ENCODE measurements at places on chromosomes 5 and 9.

GRCh38 chr5:4204276-4205141 lies 608.9 kb downstream of the IRX1 start:
- DNase-seq: no peak

- DNase-seq: no peak
Observed at GRCh38 chr5:142817949-142818431, 47.8 kb downstream of the ARHGAP26 start.

- DNase-seq: no peak
Observed at GRCh38 chr9:82449986-82450385, 461.4 kb downstream of the SPATA31D1 start.

DNA sequence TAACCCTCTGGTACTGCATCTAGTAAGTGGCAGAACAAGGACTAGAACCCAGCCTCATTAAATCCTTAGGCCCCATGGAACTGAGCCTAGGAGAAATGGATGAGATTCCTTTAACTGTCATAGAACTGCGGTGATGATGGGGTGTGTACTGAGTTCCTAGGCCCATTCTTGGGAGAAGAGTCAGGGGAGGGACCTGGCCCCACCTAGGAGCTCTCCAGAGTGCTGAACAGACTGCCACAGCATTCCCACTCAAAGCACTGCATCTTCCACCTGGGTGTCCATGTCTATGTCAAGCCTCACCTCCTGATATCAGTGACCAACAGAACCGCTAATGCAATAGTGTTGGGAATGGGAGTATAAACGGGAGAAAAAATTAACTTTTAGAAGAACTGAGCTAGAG lies 36.6 kb downstream of the TTLL11 start:
- no peak for DNase-seq

GRCh38 chr9:35771943-35772342 lies 17.9 kb upstream of the MSMP start:
- DNase-seq: no peak

- DNase-seq: no peak
Observed at GRCh38 chr5:113232667-113233066, 202.1 kb downstream of the TSSK1B start.

DNA sequence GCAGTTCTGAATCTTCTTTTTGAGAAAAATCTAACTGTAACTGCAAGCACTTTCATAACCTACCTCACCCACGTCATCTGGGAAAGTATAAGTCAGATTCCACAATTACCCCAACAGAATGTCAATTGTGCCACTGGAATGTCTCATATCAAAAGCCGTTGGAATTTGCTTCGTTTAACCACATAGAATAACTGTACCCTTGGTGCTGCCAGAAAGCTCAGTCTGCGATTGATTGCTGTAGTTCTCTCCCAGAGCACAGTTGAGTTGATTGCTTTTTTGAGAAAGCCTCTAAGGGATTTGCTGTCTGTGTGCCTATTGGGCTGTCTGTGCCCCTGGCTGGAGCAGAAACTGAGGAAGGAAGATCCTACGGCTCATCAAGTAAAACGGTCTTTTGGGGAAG lies 583.6 kb downstream of the TMEM38B start:
- DNase-seq: no peak

DNA sequence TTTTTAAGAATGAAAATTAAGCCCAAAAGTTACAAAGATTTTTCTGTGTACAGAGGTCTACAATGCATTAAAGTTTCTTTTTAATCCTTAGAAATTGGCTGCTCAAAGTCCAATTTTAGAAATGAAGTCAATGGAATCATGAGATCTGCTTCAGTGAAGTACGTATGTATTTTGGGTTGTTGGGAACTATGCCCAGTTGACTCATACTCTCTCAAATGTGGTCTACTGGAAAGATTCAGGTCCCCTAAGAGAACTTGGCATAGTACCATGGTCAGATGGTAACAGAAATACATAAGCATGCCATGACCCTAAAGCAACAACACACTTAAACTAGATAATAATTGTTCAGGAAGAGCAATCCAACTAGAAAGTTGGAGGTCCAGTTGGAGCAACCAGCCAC lies 23.0 kb downstream of the FBLL1 start:
- no peak for DNase-seq

DNA sequence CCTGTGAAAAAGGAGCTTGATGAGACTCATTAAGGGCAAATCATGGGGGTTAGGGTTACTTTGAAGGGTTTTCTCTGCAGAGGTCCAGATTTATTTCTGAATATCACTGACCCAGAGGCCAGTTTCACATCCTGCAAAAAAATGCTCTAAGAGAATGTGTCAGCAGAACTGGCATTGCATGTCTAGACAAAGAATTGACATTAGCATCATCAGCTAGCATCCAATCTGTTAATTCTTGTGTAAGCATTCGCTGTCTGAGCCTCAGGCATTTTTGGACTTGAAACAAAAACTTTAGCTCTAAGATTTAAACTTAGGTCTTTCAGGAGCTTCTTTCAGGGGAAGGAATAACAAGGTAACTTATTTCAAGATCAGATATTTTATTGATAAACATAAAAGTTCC lies 187.9 kb upstream of the ELL2 start:
- no peak for DNase-seq

GRCh38 chr9:7201196-7201595 lies 443.4 kb downstream of the KDM4C start:
- no peak for DNase-seq

GRCh38 chr5:136006164-136006563 lies 22.6 kb upstream of the TGFBI start:
- no peak for DNase-seq

- DNase-seq: no peak
Observed at GRCh38 chr5:135174315-135175096, 140.5 kb upstream of the PITX1 start.

DNA sequence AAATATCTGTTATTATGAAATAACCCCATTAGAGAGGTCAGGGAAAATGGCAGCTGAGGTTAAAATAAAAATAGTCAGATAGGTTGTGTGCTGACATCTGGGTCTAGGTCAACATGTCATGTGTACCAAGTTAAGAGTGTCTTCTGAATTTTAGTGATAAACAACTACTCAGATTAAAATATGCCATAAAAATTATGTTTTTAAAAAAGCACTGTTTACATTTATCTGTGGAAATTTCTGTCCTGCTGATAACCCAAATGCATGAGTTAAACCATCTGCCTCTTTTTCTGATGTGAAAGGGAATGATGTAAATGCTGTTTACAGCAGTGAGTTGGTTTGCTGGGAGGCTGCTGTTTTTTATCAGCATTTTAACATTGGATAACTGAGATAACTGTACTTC lies 361.2 kb upstream of the TARS1 start:
- no peak for DNase-seq

- DNase-seq: no peak
Observed at GRCh38 chr9:7212101-7212500, 454.3 kb downstream of the KDM4C start.
